ENCODE measurements at places on chromosomes 5 and 9.
A peak's percentile ranks its signal among the peaks of the same experiment; 100 is the strongest.

DNA sequence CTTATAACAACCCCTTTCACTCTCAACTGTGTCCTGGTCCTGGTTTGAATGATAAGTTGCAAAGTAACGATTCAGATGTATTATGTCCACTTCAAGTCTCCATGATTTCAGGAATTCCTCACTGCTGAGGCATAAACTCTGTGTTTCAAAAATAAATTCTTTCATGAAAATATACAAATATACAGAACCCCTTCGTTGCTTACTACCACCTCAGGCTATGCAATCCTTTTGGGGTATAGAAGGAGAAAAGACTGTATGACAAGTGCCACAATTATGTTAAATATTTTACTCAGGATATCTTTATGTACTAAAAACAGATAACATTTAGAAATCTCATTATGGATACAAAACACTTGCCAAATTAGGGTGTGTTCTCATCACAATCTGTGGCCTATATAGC lies 190.7 kb downstream of the KCTD16 start:
- no peak for DNase-seq

DNA sequence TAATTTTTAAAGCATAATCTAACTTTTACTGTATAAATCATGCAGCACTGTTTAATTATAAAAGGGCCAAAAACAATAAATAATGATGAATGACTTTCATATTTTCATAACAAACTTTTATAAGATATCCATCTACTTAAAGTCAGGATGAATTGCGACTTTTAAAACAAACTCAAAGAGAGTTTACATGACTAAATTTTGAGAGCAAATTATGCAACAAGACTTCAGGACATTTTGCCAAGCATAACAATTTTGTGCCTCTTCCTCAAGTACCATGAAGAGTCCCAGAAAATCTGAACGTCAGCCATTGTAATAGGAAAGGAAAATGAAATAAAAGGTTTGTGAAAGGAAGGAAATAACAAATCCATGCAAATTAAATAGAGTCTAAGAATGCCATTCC lies 24.4 kb downstream of the ERAP1 start:
- DNase-seq: no peak

- no peak for DNase-seq
Observed at GRCh38 chr9:7342229-7342628, 457.3 kb downstream of the DMAC1 start.

GRCh38 chr5:43425983-43426382 lies 13.8 kb upstream of the CCL28 start:
- no peak for DNase-seq

DNA sequence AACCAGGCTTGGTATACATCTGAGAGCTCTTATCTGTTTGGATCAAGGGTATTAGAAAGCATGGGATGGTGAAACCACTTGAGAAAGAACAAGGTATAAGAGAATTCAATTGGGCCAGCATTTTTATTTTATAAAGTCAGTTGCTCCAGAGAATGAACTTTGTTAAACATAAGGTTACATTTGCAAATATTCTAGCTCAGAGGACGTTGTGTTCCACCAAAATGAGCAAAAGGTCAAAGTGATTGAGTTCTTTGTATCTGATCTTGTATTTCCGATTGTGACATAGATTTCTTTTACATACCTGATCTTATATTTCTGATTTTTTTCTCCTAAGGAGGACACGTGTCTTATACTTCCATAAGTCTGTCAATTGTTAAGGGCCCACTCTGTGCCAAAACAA lies 8.6 kb upstream of the STARD4 start:
- no peak for DNase-seq

DNA sequence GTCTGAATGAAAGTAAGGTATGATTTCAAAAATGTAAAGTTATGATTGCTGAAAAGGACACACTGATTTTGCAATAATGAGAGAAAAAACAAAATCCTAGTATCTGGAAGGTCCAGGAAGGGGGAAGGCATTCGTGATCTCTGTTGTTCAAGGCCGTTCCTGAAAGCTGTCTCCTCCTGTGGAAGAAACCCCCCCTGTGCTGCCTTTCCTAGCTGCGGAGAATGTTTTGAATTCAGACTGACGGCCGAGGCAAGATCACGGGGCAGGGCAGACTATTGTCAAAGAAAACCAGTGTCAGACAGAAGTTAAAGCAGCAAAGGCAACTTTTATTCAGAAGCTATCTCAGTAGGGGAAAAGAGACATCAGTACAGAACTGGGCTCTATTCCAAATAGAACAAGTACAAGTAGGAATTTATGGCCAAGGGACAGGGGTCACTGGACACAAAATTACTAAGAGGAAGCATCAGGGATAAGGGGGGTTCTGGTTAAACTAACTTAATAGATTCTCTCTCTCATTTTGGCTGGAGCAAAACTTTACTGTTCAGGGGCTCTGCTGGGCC lies 61.9 kb upstream of the IGFBPL1 start:
- no peak for DNase-seq

DNA sequence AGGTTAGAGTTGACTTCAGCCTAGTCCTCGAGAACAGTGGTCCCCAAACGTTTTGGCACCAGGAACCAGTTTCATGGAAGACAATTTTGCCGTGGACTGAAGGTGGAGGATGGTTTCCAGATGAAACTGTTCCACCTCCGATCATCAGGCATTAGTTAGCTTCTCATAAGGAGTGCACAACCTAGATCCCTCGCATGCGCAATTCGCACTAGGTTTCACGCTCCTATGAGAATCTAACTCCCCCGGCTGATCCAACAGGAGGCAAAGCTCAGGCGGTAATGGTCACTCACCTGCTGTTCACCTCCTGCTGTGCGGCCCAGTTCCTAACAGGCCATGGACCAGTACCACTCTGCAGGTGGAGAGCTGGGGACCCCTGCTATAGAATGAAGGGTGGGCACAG lies 163.6 kb downstream of the CDH6 start:
- DNase-seq: no peak

- no peak for DNase-seq
Observed at GRCh38 chr5:129460936-129461710, 1.0 kb downstream of the ADAMTS19 start.

DNA sequence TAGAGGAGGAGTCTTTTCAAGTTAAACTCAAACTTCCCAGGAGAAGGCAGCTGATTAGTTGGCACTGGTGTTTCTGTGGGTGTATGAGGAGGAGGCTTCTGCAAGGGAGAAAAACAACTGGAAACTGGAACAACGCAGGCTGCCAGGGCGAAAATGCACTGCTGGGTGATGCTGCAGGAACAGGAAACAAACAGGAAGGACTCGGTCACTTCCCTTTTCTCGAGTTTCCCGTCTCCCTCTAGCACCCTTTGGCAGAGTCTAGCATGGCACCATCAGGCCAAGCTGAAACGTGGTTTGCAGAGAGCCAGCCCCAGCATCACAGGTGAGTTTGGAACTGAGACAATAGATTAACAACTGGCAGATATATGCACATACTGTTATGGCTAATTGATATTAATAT lies 77.5 kb upstream of the CAST start:
- no peak for DNase-seq

DNA sequence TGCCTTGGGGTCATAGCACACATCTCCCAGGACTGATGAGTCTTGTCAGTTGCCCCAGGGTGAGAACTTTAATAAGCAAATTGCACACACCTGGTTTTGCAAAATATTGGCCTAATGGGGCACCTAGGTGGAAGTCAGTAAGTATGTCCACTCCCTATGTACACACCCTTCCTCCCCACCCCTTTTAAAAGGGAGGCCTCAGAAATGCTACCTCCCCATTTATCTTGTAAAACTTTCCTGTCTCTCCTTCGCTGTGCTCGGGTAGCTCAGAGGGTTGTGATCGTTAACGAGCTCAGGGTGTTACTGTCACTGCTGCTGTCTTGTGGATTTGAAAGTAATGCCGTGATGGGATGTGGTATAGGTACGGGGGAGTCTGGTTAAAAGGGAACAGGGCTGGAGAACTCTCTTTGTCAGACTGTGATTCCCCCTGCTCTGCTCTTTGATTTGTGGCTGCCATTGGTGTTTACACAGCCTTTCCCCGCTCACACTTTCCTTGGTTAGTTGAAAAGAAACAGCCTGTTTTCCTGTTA lies 26.2 kb downstream of the ZNF462 start:
- no peak for DNase-seq

- peak; percentile 42 for DNase-seq
Observed at GRCh38 chr9:137606005-137606621, 627 bp downstream of the ARRDC1 start.

DNA sequence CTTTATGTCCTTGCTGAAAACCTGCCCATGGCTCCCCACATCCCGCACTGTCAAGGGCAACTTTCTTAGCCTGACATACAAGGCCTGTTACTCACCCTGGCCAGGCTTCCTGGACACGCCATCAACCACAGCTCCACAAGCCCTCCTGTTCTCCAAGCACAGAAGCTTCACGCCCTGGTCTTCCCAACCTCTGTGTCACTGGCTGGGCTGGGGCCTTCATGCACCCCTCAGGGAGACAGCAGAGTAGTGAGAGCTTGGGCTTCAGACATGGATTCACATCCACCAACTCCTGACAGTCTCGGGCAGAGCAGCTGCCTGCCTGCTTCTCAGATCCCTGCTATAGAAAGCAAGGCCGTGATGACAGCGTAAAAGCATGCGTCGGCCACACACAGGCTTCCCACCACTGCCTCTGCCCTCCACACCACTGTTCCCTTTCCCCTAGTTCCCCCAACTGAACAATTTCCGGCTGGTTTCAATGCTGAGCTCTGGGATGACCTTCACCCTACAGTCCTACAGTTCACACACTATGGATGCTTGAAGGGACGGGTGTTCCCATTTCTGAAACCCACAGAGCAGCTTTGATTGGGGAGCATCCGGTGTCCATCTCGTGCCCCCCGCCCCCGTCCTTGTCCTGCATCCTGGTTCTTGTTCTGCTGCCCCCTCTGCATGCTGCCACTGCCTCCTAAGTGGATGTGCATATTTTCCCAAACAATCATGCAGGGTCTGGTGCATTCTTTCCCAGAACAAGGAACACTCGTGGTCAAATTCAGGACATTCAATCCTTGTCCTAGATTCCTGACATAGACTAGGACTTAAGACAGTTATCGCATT lies 33.4 kb upstream of the ADAMTS2 start:
- no peak for DNase-seq

- DNase-seq: no peak
Observed at GRCh38 chr5:15786326-15786725, 286.3 kb downstream of the FBXL7 start.

DNA sequence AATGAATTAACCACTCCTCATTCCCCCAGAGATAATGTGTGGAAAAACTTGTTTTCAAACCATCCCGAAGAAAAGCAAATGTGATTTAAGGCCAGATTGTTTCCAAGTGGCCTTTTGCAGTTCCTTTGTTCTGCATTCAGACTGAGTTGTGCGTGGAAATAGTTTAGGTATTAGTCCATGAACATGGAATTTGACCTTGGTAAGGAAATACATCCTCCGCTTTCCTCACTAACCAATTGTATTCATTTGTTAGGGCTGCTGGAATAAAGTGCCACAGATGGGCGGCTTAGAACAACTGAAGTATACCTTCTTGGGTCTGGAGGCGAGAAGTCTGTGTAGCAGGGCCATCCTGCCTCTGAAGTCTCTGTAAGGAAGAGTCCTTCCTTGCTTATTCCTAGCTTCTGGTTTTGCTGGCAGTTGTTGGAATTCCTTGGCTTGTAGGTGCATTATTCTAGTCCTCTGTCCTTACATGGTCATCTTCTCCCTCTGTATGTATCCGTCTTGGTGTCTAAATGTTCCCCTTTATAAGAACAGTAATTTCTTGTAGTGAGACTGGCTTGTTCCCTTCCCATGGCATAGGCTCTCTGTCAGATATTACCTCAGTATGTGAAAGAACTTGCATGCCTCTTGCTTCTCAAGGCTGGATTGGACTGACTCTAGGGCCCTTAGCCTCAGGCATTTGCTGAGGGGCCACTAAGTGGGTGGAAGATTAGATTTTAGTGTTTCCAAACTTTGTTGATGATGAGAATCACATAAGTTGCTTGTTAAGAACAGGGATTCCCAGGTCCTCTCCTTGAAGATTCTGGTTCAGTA lies 53.9 kb downstream of the RAI14 start:
- no peak for DNase-seq

- no peak for DNase-seq
Observed at GRCh38 chr5:170296036-170296934, 1.3 kb downstream of the LCP2 start.

DNA sequence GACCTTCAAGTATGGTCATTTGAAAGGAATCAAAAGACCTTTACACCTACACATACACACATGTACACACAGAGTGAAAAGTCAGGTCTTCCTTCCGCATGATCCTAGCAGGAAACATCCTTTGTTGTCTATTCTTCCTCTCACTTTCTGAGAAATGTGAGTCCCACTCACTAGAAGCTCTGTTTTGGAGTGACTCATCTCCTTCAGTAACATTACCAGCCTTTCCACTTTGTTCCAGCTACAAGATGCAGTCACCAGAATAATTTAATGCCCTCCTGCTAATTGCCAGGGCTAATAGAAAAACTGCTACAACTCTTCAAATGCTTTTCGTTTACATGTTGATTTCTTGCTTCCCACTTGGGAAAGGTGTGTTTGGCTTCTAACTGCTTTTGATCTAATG lies 417.3 kb downstream of the RASEF start:
- DNase-seq: no peak

DNA sequence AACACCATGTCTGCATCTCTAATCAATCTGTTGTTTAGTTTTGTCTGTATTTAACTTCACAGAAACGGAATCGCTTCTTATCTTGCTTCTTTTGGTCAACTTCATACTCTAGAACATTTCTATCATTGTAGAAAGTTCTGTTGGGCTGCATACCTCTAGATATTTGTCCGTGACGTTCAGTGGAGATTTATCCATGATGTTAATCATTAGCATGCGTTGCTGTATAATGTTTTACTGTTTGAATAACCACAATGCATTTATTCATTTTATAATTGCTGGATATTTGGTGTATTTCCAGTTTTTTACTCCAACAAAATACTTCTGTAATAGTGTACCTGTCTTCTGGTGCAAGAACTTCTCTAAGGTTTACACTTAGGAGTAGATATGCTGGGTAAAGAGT lies 96.2 kb upstream of the GDNF start:
- no peak for DNase-seq

- no peak for DNase-seq
Observed at GRCh38 chr5:75300084-75300483, 36.9 kb upstream of the HMGCR start.

DNA sequence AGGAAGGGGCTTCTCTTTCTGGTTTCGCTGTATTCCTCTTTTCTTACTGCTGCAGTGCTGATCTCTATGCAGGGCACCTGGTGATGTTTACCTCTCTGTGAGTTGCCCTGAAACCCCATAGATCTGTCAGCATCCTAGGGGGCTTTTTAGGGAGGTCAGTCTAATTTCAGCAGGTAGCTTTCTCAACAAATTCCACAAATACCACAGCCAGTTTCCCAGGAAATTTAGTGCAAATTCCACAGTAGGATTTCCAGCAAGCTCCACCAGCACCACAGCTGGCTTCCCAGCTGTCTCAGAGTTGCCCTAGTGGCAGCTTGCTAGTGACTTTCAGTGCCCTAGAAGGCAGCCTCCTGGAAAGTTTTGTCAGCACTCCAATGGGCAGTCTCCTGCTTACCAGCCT lies 379.1 kb upstream of the SMC2 start:
- no peak for DNase-seq

DNA sequence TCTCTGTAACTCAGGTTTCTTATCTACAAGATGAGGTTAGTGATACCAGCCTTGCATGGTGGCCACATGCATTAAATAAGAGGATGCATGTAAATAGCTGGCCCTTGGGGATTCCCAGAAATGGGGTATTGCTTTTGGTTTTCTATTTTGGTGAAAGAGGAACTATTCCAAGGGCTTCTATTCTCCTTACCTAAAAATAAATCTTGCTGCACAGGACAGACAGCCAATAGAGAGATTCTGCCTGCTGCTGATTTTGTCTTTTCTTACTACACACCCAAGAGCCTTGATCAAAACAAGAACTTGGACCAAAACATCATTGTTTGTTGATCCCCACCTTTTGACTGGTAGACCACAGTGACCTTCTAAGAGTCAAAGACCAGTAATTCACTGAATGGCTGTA lies 161.8 kb downstream of the PJA2 start:
- DNase-seq: no peak

Measured in DND-41 (cell line).